CD8-positive, alpha-beta memory T cell (primary cell): ENCODE measurements at places on chromosomes 4 and X. TPM values are rescaled to one million over a fixed set of nuclear protein-coding genes. Genes with fewer than 3 reads are reported as not detected.

TRAM1L1 gene
- not detected for polyA plus RNA-seq

MAOA gene
- polyA plus RNA-seq = 4.4 TPM

KDR gene
- not detected for polyA plus RNA-seq

PABPC4L gene
- polyA plus RNA-seq = not detected

PAK3 gene
- 0.18 TPM for polyA plus RNA-seq

PGRMC1 gene
- 19.9 TPM for polyA plus RNA-seq

IGSF1 gene
- polyA plus RNA-seq = not detected
